Activated T-helper 1 cell treated with anti-CD3 and anti-CD28 coated beads, Interleukin-2, amount 50 U/mL, for 16 hours (primary cell): ENCODE measurements at places on chromosomes 13 and 19.

DNA sequence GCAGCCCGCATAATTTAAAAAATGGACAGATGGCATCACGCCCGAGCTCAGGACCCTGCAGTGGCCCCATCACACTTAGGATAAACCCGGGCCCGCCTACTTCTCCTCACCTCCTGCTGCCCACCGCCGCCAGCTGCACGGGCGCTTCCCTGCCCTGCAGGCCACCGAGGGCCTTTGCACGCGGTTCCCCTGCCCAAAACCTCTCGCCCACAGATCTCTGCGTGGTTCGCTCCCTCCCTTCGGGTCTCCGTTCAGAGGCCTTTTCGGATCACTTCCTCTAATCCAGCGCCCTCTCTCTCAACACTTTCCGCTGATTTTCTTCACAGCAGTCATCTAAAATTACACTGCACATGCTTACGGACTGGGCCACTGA, 1.8 kb downstream of the SHISA7 start:
- DNase-seq, result no peak

GRCh38 chr19:35911790-35912189, 3.7 kb upstream of the TYROBP start:
- no peak for DNase-seq

- DNase-seq, result peak; percentile 93
Observed at GRCh38 chr13:99436686-99437416, 64.4 kb upstream of the TM9SF2 start.

GRCh38 chr19:16850133-16850532, 20.9 kb downstream of the SIN3B start:
- DNase-seq, result no peak

DNA sequence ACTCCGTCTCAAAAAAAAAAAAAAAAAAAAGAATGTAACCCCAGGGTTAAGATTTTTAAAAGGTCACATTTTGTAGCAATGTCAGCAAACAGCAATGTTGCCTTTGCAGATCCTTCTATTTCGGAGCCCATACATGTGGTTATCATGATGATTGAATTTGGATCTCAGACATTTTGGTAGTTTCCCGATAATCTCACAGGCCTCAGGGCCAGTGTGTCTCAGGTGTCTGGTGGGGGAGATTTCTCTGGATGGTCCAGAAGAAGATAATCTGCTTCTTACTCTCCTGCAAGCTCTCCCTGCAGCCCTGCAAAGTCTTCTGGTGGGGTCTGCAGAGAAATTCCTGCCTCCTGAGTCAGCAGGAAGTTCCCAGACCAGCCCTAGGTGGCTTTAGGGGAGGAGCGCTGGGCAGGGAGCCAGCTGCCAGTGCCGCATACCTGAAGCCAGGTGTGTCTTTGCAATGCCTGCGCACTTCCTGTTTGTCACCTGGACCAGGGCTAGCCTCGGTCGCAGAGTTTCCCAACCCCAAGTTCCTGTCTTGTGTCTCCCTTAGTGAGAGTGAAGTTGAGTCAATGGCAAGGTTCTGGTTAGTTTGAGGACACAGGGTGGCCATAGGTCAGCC, 1.4 kb downstream of the SH2D3A start:
- no peak for DNase-seq

GRCh38 chr19:1251330-1252220, 3.2 kb downstream of the MIDN start:
- no peak for DNase-seq

- DNase-seq, result no peak
Observed at GRCh38 chr19:56596676-56597075, 1.6 kb downstream of the ZNF71 start.

DNA sequence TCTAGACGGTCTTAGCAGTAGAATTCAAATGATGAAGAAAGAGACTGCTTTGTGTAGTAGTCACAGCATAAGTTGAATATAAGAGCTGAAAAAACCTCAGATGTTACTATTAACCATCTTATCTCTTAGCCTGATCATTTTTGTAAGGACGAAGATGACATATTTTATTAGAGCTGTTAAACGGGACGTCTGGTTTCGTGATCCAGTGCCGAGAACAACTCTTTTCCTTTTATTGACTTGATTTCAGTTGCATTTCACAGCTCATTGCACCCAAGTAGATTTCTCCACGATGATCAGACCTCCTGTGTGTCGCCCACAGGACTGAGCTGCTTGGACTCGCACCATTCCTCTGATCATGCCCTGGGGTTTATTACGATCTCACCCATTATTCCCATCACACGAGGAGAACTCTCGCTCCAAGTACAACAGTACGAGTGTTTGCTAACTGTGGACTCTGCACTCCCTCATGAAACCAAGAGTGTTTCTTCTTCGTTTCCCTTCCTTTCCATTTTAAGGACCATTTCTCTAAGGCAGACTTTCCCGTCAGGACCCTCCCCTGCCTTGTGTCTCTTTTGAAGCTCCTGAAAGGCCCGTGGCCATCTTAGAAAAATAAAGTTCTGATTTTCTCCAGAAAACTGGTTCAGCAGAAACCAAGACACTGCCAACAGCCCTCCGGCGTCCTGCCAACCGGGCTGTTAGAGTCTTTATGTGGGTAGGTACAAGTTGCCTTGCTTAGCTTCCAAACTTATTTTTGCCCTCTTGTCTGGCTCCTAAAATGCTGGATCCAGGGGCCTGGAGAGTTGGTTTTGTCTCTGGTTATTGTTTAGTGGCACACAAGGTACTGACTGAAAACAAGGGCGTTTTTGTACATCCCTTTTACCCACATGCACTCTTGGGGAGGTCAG, 48.2 kb upstream of the RNF113B start:
- DNase-seq, result no peak

DNA sequence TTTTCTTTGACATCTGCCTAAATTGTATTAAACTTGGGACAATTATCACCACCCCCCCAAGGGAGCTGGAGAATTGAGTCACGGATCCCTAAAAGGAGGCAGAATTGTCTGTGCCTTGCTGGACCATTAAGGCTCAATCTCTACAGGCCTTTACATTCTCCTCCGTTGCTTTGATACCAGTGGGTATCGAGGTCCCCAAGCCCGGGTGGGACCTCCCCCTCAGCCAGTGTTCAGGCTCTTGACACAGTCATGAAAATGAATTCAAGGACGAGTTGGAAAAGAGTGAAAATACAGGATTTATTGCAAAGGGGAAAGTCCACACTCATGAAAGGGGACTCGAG, 5.6 kb downstream of the PPP1R15A start:
- DNase-seq, result no peak

- DNase-seq, result no peak
Observed at GRCh38 chr19:40622773-40623075, 21.6 kb downstream of the LTBP4 start.

- DNase-seq, result no peak
Observed at GRCh38 chr13:112182846-112183531, 116.0 kb downstream of the SOX1 start.

- DNase-seq, result no peak
Observed at GRCh38 chr13:91158017-91158395, 189.5 kb upstream of the MIR17HG start.

GRCh38 chr13:57734306-57734705, 102.8 kb downstream of the PCDH17 start:
- no peak for DNase-seq

- DNase-seq, result no peak
Observed at GRCh38 chr13:41827507-41828213, 133.2 kb downstream of the VWA8 start.

DNA sequence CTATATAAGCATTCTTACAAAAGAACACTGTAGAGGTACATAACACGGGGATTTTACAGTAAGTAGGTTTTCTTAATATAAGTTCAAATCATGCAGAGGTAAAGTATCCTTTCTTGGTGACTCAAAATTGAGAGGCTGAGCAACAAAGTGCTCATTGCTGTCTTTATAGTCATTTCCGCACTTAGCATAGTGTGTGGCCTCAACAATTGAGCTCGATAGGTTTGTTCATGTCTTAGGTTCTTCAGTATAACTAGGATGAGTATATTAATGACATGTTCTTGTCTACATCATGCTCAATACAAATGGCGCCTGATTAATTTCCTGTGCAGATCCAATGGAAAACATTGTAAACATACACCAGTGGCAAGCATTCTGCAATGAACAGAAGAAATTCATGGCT, 1.4 kb downstream of the WDFY2 start:
- no peak for DNase-seq

- no peak for DNase-seq
Observed at GRCh38 chr19:28126135-28126898, 1086.6 kb downstream of the UQCRFS1 start.

DNA sequence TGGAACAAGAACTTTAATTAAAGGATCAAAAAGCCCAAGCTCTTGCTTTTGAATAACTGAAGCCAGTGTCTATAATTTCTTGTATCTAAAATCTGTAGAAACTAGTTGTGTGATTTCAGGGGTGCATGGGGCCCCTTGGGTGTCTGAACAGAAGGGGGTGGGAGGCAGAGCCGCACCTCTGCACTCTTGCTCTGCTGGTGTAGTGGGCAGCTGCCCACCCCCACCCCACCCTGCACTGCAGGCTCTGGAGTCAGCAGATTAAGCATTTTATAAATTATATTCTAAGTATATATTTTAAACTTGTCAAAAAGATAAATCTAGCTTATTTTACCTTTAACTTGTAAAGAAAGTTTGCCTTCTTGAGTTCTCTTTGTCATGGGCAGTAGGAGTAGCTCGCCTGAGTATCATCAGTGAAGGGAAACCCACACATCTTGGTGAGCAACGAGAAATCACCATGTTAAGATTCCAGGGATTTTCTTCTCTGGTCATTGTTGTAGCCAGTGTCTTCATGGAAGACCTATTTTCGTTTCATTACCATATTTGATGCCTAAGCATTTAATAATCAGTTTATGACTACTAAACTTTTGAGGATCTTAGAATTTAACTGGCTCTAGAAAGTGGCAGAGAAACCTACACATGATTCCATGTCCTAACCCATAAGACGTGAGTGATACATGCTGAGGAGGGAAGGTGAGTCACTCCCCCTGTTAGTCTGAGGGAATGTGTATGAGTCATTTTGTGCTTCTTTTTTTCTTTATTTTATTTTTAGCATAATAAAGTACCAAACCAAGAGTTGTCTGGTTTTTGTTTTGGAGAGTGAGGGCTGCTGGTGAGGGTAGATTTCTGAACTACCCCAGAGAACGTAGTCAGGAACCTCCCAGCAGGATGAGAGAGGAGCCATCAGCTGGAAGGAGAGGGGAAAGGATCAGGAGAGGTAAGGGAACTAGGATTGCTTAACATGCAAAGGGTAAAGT, 7.7 kb downstream of the UBE2L5 start:
- no peak for DNase-seq

DNA sequence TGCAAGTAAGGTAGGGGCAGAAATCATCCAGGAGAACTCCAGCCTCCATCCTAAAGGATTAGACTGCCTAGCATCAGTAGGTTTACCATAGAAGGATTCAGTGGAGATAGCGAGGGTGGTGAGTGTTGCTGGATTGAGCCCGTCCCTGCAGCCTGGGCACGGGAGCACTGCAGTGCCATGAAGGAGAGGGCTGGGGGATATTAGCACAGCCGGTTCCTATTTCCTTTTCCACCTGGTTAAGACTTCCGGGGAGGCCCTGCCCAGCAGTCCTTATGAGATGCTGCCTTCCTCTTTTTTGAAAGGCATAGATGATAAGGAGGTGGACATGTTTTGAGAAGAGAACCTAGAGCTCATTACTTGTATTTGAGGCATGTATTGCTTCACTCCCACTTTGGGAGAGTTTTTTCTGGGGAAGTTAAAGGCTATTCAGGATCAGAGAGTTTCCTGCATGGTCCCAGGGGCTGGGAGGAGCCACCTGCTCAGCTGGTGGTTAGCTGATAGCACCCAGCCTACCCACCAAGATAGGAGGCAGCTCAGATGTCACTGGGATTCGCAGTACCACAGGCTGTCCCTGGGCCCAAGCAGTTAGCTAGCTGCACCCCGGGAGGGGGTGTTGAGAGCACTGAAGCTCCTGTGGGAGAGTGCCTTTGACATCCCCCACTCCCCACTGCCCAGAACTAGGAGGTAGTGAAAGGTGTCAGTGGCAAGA, 17.2 kb downstream of the ACTN4 start:
- DNase-seq, result no peak

DNA sequence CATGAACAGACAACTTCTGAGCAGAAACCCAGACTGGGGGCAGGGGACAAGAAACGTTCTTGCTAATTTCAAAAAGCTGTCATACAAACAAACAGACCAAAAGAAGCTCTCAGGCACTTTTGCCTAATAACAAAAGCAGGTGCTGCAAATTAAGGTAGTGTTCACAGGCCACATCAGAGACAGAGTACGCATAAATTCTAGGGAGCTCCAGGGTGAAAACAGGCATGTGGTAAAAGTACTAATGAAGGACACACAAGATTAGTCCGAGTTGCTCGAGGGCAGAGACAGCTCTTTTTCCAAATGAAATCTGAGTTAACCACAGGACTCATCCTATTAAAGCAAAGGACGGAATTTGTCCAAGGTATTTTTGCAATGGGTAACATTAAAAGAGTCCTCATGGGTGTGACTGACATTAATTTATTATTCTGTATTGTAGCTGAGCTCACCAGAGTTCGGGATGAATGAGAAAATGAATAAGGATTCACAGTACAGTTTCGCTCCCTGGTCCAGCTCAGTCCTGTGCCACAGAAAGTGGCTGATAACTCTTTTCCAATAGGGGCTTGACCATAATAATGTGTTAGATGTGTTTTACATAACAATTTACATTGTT, 197.3 kb downstream of the LHFPL6 start:
- no peak for DNase-seq

GRCh38 chr19:11152318-11153062, 3.1 kb downstream of the SPC24 start:
- no peak for DNase-seq

GRCh38 chr19:7520131-7521051, 2.0 kb upstream of the MCOLN1 start:
- DNase-seq, result no peak

DNA sequence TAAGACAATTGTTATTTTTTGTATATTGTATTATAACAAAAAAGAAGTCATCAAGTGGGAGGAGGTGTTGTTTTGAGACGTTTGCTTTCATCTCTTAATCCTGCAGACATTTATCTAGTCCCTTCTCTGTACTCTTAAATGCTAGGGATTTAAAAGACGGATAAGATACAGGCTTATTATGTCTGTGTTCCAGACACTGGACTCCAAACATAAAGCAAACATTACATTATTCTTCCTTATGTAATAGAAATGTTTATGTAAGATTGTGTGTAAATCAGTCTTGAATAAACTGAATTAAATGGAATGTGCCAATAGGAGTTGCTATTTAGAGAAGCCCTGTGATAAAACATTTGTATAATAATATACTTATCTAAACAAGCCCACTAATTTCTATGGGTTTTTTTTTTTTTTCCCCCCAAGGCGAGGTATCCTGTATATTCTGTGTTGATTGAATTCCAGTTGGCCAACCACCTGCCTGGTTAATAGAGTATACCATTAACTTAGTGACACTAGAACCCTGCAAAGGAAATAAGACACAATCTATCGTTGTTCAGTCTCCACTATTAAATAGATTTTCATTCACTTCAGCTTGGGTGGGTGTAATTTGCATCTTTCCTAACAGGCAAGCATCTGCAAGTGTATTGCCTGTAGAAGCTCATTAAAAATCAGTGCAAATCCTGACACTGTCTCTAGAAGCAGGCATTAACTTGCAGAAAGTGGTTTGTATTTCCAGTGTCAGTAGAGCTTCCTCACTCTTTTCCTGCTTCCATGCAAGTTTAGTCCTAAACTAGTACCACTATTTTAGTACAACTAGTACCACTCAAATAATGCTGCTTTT, 69.0 kb downstream of the LRCH1 start:
- no peak for DNase-seq
